Stimulated activated CD4-positive, alpha-beta T cell treated with anti-CD3 and anti-CD28 coated beads, Interleukin-12 subunit alpha, Interleukin-12 subunit beta, amount 100 ng/mL, for 4 hours (primary cell): ENCODE measurements at places on chromosomes 2 and 18.

GRCh38 chr2:73037947-73038585, 33.4 kb downstream of the SFXN5 start:
- DNase-seq: no peak

DNA sequence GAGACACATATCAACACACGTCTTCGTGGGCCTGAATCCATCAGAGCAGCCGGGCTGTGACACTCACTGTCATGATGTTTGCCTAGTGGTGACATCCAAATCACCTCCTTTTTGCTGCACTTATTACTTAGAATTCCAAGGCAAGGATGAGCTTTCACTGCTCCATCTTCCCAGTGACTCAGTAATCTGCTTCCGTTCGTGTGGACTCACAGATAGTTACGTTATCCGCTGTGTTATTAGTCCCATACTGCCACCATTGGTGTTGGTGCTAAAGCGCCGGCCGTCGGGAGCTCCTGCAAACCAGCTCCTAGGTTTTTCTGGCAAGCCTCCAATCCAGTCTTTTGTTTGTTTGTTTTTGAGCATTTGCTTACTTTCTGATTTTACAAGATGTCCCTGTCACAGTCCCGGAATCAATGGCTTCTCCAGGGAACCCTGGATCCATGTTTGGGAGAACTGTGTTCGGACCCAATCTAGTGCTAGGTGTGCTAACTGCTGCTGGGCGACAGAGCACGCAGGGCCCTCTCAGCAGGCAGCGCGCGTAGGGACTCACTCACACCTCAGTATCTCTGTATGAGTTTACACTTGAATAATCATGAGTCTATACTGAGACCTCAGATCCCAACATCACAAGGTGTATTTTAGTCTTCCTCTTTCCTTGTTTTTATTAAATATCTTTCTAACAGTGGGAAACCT, 42.6 kb downstream of the HDAC4 start:
- DNase-seq: no peak

GRCh38 chr2:5736886-5737285, 44.7 kb downstream of the SOX11 start:
- DNase-seq: no peak

DNA sequence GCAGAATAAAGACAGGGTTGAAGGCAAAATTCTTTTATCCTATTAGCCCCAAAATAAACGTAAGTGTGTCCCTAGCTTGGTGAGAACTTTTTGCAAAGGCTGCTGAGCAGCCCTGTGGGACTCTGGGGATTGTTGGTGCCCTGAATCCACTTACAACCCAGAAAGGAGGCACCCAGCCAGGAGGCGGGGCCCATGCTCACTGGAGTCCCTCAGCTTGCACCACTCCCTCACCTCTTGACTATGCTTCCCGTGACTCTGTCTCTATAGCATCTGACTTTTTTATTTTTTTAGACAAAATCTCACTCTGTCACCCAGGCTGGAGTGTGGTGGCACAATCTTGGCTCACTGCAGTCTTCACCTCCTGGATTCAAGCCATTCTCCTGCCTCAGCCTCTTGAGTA, 15.8 kb upstream of the COL6A3 start:
- no peak for DNase-seq

DNA sequence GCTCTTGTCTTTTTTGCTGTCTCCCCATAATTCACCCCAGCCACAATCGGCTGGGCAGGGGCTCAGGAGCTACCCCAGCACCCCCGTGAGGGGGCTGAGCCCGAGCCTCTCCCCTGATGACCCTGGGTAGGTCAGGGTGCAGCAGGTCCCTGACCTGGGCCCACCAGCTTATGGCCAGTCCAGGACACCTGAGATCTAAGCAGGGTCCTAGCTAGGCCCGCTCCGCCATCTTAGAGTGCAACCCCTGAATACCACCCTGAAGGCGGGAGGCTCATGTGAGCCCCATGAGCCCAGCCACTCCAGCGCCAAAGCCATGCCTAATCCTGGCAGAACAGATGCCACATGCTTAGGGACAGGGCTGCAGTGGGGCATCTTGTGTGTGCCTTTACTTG, 16.2 kb downstream of the STK25 start:
- no peak for DNase-seq

- DNase-seq: no peak
Observed at GRCh38 chr2:64352292-64352691, 101.7 kb upstream of the LGALSL start.

- DNase-seq: no peak
Observed at GRCh38 chr2:72990695-72991438, 73.5 kb downstream of the EMX1 start.

- no peak for DNase-seq
Observed at GRCh38 chr18:21900605-21901352, 160.2 kb downstream of the MIB1 start.

- no peak for DNase-seq
Observed at GRCh38 chr2:200393191-200393590, 86.7 kb downstream of the SPATS2L start.

DNA sequence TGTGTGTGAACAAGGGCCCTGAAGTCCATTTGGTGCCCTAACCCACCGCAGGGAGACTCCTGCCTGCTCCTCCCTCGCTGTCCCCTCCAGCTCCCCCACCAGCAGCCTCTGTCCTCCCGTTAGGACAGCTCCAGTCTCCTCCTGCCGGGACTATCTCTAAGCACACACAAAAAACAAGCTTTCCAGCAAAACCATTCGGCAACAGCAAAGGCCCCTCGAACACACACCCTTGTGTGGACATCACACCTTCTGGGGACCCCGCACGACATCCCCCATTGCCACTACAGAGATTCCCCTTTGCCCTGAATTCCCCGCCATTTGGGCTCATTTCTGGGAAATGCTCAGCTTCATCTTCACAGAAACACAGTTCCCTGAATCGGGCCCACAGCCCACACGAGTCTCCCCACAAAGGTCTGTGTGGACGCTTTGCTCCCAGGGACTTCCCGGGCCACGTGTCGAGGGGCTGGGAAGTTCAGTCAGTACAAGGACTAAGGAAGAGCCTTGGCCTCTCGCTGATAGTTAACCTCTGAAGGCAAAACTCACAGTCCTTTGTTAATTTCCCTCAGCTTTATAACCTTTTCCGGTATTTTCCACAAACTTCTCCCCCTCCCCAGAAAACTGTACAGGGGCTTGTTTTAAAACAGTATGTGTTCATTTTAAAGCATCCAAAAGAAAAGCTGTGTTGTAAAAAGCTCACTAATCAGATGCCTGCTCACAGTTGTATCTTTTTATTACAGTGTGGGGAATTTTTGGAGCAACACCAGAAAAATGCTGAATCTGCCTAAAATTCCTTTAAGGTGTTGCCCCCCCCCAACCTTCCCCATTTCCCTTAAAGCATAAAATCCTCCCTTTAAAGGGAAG, 25.9 kb downstream of the SMAD7 start:
- DNase-seq: no peak

DNA sequence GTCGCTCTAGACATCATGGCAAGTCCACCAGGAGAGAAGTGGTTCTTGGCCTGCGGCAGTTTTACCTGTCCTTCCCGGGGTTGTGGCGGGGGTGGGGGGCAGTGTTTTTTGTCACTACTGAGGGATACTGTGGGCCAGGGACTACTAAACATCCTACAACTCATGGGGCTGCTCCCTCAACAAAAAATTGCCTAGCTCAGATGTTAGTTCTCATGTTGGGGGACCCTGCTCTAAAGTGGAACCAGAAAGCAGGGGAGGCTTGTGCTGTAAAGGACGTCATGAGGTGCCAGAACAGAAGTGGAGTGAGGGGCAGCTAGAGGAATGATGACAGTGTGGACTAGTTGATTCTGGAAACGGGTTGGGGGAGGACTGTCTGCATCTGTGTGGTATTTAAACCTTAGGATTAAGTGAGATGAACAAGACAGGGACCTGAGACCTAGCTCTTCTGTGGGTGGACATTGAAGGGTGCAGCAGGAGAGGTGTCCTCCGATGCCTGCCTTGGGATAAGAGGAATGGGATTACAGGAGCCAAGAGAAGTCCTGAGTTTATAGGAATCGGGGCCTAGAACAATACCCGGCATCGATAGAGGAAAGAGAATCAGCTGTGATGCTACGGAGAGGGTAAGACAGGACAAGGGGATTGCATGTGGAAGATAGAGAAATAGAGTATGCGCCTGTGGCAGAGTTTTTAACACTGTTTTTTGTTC, 2.7 kb downstream of the RPL31 start:
- DNase-seq: no peak

GRCh38 chr2:57899898-57900297, 146.7 kb upstream of the VRK2 start:
- DNase-seq: no peak

GRCh38 chr2:147099845-147100244, 745.0 kb upstream of the ACVR2A start:
- no peak for DNase-seq

DNA sequence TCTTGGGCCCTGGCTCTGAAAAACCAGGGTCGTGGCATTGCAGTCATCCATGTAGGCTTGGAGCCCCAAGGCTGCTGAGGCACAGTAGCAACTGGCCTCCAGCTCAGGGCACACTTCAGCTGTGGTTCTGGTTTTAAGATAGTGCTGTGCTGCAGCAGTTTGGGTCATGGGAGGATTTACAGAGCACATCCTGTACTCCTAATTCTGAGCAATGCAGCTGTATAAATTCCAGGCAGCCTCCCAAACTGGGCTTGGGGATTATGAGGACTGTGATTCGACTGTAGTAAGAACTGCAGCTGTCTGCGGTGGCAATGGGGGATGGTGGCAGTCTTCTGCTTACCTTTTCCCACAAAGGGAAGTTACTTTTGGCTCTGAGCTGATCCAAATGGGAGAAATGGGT, 536.3 kb upstream of the GCFC2 start:
- DNase-seq: no peak

DNA sequence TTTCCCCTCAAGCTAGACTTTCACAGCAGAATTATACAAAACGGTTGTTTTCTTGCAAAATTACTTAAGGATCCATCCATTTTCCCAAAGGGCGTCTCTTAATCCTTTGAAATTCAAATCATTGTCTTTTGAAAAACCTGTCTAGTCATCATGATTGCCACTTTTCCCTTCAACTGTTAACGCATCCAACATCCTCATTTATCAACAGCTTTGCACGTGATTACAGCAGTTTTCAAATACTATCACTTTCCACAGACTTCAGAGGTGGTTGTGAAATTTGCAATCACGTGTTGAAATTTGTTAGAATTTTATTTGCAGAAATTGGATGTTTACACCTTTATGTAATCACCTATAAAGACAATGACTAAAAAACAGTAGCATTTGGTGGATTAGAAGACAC, 304.4 kb upstream of the SLC39A10 start:
- no peak for DNase-seq

GRCh38 chr2:231708773-231709635, 679 bp downstream of the PTMA start:
- DNase-seq: peak; percentile 57

GRCh38 chr2:23355001-23355400, 30.0 kb upstream of the KLHL29 start:
- no peak for DNase-seq

GRCh38 chr2:139514951-139515350, 734.8 kb upstream of the NXPH2 start:
- no peak for DNase-seq

DNA sequence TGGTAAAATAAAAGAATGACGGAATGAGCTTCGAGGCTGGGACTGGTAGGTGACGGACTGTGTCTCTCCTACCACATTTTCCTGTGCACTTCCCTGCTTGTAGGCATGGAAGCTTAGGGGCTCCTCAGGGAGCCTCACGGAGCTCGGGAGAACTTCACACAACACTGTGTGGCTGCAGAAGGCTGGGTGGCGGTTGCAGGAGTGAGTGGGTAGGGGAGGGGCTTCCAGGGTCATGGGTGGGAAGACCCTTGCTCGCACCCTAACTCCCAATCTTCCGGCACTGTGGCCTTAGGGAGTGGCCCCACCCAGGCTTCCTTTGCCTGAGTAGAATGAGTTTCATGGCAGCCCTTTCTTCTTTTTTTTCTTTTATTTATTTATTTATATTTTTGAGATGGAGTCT, 128.6 kb downstream of the INHBB start:
- no peak for DNase-seq

- DNase-seq: no peak
Observed at GRCh38 chr2:54845514-54845913, 122.1 kb downstream of the EML6 start.

DNA sequence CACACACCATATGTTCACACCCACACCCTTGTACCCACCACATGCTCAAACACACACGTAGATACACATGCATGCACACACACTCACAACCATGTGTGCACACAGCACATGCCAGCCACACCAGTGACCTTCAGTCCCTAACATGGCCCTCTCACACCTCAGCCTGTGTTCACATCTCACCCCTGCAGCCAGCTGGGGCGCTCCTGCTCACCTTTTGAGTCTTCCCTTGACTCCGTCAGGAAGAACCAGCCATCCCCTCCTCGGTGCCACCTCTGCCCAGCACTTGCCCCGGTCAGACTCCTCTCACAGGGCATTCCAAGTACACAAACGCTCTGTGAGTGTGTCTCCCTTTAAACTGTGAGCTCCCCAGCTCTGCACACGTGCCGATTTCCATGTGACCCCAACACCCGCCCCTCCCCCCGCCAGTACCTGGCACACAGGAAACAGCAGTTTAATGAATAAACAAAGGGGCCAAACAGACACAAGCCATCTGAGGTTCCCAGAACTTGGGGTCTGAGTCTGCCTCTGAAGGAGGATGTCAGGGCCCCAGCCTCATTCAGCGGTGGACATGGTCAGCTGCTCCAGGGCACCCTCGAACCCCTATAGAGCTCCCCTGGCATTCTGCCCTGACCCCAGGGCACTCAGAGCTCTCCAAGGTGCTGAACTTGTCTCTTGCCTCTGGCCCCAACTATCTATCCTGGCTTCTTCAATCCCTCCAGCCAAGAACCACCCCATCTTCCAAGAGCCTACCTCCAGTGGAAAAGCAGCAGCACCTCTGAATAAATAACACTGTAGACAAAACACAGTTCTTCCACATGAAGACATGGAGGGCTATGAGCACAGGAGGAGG, 252.9 kb downstream of the ATAD2B start:
- no peak for DNase-seq

DNA sequence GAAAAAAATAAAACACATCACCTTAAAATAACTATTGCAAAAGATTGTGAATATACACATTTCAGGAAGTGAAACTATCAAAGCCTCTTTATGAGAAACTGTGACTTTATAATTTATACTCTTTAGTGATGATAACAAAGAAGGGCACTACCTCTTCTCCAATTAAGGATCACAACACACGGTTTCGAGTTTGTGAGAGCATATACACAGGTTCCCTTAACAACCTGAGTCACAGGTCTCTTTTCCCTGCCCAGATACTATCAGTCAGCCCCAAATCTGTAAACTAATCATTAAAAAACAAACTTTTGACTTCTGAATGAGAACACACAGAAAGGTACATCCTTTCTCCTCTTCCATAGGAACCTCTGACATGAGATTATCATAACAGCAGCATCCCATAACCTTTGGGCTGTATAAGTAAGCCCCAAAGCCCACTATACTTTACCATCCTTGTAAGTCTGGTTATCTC, 44.9 kb downstream of the PTPN2 start:
- no peak for DNase-seq

GRCh38 chr2:74550231-74550630, 3.5 kb downstream of the LOXL3 start:
- no peak for DNase-seq

DNA sequence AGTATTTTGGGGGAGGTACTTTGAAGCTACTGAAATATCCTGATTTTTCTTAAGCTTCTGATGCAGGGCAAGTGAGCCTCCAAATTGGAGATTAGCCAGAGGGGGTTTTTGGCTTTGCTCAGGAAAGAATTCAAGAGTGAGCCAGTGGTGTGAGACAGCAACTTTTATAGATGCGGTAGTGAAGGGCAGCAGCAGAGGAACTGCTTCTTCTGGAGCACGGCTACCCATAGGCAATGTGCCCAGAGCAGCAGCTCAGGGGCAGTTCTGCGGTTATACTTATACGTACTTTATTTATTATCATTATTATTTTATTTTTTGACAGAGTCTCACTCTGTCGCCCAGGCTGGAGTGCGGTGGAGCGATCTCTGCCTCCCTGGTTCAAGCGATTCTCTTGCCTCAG, 19.8 kb upstream of the NT5DC4 start:
- no peak for DNase-seq
